ENCODE measurements at places on chromosomes 3 and 15. TPM values are rescaled to one million over a fixed set of nuclear protein-coding genes. Genes with fewer than 3 reads are reported as not detected.

DNA sequence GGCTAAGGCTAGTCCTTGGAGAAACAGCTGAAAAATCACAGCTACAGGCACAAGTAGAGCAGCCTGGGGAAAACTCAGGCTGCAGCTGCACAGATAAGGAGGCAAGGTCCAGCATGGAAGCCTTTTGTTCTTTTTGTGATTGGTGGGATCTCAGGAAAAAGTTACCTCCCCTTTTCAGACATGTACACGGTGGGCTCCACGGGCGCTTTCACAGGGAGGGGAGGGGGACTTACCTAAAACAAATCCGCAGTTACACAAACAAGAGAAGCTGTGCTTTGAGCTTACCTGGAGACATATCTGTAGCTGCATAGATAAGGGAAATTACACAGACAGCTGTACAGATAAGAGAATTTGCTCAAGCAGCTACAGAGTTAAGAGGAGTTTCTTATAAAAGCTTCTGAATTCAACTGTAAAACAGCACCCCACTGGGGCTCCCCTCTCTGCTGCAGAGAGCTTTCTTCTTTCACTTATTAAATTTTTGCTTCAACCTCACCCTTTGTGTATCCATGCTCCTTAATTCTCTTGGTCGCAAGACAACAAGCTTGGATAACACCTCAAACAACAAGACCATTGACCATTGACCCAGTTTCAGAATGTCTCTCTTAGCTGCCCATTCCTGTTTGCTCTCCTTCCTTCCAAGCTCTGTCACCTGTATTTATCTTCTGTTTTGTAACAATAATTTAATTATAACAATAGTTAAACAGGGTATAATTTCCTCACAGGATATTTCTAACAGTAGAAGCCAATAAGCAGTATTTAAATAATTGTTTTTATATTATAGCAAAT is 10.9 kb upstream of the CD200 start:
- DNase-seq: no peak

- no peak for DNase-seq
Observed at GRCh38 chr15:27662892-27663291, 436.2 kb downstream of the OCA2 start.

P2RY12 gene
- total RNA-seq: 1.4 TPM

- DNase-seq: no peak
Observed at GRCh38 chr15:90396321-90396720, 8.3 kb downstream of the IQGAP1 start.

DNA sequence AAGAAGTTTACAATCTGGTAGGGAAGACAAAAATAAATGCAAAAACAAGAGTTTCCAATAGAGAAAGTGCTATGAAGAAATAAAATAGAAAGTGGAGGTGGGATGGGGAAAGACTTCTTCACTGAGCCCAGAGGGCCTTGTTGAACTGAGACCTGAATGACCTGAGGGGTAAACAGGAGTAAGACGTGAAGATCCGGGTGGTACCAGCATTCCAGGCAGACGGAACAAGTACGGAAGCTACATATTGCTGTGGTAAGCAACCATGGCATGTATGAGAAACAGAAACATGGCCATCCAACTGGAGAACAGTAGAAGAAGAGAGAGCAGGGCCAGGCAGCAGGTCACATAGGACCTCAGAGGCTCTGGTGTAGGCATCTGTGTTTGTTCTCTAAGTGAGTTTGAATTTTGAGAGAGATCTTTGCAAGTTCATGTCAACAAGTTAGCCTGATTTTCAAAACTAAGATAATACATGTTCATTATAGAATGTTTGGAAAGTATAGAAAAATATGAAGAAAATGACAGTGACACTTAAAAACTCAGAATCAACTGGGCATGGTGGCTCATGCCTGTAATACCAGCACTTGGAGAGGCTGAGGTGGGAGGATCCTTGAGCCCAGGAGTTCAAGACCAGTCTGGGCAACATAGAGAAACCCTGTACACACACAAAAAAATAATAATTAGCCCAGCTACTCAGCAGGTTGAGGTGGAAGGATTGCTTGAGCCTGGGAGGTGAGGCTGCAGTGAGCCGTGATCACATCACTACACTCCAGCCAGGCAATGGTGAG is 64.3 kb downstream of the SLC49A4 start:
- no peak for DNase-seq
